Ammon's horn (tissue), 1 donor: ENCODE measurements at places on chromosomes 6 and 20.
A peak's percentile ranks its signal among the peaks of the same experiment; 100 is the strongest.

DNA sequence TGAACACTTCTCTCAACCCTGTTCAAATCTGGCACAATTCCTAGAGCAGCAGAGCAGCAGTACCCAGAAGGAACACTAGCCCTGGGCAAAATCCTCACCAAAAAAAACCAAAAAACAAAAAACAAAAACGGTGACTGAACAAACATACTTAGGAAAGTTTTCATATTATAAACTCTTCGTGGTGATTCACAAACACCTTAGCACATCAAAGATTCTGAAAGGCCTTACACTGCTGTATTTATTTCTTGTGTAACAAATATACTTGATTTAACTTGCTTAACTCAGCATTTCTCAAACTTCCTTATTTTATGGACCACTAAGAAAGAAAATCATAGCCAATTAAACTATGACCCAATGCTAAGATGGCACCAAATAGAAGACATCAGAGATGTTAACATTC lies 57.8 kb upstream of the RREB1 start:
- DNase-seq, result no peak

- DNase-seq, result peak; percentile 34
Measured at GRCh38 chr6:106097411-106098231, 11.5 kb downstream of the PRDM1 start.

GRCh38 chr6:47439348-47439668 lies 38.3 kb upstream of the CD2AP start:
- no peak for DNase-seq

GRCh38 chr20:8476021-8476420 lies 344.0 kb downstream of the PLCB1 start:
- no peak for DNase-seq

DNA sequence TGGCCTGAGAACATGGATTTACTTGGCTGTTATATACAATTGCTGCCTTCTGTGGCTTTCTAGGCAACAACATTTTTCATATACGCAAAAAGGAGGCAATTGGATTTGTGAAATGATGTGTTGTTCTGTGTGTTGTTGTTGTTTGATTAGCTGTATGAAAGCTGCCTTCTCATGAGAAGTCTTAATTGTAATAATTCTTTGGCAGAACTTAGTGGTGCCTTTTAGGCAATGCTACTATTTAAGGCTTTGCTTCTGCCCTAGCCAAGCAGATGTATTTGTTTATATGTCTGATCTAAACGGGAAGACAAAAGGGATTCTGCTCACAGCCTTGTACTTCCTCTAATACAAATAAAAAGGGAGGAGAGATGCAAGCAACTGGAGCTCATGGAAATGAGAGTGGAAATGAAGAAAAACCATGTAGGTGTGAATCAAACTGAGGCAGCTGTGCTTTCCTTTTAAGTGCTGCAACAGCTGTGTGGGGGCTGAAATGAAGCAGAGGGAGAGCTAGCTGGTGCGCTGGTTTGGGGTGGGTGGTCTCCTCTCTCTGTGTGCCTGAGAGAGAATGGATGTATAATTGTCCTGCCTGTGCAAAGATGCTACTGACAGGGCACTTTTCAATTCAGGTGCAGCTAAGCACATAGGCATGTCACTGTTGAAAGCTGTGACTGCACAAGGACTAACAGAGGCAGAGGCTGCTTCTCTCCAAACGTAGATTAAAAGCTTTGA lies 386.9 kb upstream of the MAN1A1 start:
- no peak for DNase-seq
